ENCODE measurements at places on chromosomes 5 and 9.

DNA sequence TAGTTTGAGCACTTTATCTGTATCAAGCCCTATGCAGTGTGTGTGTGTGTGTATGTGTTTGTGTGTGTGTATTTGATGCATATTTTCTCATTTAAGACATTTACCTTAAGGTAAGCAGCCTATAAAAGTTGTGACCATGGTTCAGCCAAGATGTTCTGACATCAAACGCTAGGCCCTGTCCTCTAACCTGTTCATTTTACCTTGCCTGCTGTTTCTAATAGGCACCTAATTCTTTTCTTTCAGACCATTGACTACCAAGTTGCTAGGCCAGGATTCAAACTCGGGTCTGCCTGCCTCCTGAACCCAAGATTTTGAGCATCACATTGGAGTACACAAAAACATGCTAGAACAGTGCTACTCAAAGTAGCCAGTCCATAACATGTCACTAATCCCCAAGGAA lies 274.5 kb downstream of the PLK2 start:
- no peak for DNase-seq

DNA sequence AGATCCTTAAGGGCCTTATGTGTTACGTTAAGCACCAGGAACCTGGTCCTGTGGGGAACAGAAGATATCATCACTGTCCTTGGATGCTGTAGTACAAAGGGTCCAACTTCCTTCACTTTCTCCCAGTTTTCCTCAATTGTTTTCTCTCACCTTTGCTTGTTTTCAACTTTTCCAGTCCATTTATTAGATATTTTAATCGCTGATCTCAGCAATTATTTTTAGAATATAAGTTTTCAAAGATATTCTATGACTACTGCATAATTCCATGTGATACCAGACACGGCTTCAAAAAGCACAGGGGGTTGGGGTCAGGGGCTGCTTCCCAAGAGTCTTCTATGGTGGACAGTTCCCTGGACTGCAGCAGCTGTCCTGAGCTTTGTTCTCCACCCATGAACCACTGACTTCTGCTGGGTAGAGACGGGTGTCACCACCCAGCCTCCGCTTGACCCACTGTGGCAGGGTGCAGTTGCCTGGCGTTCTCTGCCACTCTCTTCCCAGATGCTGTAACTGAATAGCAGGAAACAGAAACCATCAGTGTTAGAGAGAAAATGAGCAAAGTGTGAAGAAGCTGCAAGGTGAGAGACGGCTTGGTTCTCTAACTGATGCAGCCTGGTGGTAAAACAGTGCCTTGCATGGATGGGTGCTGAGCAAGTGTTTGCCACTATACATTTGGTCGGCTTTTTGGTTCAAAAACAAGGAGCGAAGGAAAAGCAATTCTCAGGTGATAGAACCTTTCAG lies 383.0 kb downstream of the RAB3C start:
- no peak for DNase-seq

DNA sequence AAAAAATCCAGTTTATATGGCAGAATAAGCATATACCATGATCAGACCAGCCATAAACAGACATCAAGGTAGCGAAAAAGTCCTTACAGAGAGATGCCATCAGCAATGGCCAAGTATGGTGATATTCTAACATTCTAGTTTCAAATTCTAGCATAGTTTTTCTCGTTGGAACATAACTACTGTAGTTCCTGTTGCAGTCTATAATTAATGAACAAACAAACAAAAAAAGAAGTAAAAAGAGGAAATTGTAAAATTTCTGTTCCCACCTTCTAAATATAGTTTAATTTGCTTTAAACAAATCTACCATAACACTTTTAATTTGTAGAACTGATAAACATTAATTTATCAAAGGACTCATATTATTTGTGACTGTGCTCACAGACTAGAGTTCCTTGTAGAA lies 9.9 kb upstream of the CD180 start:
- no peak for DNase-seq

GRCh38 chr5:61737301-61737963 lies 405.4 kb downstream of the ZSWIM6 start:
- DNase-seq = no peak

- DNase-seq = no peak
These were observed 570.9 kb downstream of the TLE1 start for GRCh38 chr9:81118416-81118815.

- no peak for DNase-seq
These were observed 103.3 kb downstream of the SVEP1 start for GRCh38 chr9:110476251-110476650.

GRCh38 chr9:128635266-128636023 lies 21.2 kb downstream of the DYNC2I2 start:
- no peak for DNase-seq

DNA sequence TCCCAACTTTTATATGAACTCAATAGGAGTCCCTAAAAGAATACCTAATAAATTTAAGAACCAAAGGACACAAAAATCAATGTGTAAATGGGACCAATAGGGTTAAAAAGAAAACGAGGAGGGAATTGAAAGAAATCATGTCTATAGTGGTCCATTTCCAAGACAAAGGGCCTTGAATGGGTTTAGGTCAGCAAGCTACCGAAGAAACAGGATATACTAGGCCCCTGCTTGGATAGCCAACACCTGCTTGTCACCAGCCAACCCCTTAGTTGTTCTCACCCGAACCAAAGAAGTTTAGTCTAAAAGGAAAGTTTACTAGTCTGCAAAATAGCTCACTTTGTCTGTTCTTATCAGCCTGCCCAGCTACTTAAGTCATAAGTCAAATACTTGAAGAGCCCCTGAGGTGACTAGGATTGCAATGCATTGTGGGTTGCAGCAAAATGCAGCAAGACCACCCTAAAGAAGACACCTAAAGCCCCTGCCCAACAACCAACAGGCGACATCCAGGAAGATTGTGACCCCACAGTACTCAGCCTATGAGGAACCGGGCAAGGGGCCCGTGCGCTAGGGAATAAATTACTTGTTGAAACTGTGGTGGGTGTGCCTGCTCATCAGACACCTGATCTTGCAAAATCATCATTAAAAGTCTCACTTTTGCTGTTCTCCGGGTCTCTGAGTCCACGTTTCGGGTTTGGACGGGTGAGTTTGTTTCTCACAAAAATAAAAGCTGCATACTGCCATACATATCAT lies 183.9 kb upstream of the PPP1R26 start:
- DNase-seq = no peak

GRCh38 chr5:171774418-171774817 lies 11.2 kb upstream of the SMIM23 start:
- no peak for DNase-seq

DNA sequence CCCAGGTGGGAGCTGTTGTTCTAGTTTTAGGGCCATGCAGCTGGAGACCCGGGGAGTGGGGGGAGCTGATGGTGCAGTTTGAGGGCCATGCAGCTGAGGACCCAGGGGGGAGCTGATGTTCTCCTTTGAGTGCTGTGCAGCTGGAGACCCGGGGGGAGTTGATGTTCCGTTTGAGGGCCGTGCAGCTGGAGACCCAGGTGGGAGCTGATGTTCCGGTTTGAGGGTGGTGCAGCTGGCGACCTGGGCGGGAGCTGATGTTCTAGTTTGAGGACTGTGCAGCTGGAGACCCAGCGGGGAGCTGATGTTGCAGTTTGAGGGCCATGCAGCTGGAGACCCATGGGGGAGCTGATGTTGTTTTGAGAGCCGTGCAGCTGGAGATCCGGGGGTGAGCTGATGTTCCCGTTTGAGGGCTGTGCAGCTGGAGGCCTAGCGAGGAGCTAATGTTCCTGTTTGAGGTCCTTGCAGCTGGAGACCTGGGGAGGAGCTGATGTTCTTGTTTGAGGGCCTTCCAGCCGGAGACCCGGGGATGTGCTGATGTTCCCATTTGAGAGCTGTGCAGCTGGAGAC lies 14.6 kb downstream of the PDCD6 start:
- no peak for DNase-seq

DNA sequence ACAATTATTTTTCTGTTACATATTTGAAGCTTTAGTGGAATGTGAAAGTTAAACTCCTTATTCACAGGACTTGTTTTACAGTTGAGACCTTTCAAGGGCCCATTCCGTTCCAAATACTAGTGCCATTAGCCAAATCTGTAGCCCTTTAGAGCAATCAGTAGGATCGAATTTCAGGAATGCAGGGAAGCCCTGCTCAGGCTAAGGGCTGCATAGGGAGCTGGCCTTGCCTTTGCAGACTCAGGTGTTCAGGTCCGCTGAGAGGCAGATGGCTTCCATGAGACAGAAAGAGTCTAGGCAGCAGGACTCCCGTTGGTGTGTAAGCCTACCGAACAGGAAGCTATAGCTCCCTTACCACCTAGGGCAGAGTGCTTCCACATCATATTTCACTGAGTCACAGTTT lies 150.1 kb upstream of the SLC27A6 start:
- no peak for DNase-seq

GRCh38 chr5:159601216-159601615 lies 270.9 kb upstream of the IL12B start:
- no peak for DNase-seq

- no peak for DNase-seq
These were observed 155.2 kb upstream of the KCNN2 start for GRCh38 chr5:114206640-114207039.

- no peak for DNase-seq
These were observed 14.5 kb downstream of the CDO1 start for GRCh38 chr5:115801984-115802383.

GRCh38 chr5:111596705-111597104 lies 84.4 kb upstream of the STARD4 start:
- no peak for DNase-seq

GRCh38 chr9:32322622-32323021 lies 61.8 kb upstream of the ACO1 start:
- DNase-seq = no peak

DNA sequence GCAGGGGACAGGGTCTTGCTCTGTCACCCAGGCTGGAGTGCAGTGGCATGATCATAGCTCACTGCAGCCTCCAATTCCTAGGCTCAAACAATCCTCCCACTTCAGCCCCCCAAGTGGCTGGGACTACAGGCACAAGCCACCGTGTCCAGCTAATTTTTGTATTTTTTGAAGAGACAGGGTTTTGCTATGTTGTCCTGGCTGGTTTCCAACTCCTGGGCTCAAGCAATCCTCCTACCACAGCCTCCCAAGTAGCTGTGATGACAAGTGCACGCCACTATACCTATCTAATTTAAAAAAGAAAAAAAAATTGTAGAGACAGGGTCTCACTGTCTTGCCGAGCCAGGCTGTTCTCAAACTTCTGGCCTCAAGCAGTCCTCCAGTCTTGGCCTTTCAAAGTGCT lies 31.6 kb upstream of the LECT2 start:
- no peak for DNase-seq

- DNase-seq = no peak
These were observed 393.1 kb downstream of the EFNA5 start for GRCh38 chr5:107277485-107278125.
